Astrocyte of the spinal cord (primary cell): ENCODE measurements at places on chromosomes 6 and 20.

DNA sequence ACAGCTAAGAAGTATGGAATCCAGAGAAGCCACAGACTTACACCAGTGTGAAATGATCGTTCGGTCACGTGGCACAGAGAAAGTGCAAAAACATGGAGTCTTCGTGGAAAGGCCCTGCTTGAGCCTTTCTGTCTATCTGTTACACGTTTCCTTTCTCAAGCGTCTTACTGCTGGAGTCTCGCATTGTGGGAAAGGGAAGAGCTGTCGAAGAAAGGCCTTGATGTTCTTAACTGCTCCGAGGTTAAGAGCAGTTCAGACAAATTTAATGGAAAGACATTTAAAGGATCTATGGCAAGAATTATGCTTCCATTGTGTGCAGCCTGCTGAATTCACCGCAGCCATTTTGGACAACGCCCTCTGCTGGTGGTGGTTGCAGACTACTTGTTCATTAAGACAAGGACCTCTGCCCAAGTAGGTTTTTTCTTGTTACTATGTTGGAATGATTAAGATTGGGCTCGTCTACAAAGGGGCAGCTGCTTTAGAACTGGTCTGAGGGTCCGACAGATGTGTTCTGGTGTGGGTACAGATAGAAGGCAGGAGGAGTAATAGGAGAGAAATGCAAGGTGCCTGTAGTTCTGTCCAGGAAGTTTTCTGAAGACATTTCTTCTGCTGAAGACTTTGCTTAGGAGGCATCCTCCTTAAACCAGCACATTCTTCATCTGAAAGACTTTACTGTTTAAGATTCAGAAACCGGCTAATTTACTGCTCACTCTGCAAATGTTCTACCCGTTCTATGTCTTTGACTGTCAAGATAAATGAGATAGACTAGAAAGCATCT, 24.7 kb upstream of the CCN6 start:
- DNase-seq: peak; percentile 70

- no peak for DNase-seq
Measured at GRCh38 chr6:87683890-87684289, 18.1 kb downstream of the AKIRIN2 start.

DNA sequence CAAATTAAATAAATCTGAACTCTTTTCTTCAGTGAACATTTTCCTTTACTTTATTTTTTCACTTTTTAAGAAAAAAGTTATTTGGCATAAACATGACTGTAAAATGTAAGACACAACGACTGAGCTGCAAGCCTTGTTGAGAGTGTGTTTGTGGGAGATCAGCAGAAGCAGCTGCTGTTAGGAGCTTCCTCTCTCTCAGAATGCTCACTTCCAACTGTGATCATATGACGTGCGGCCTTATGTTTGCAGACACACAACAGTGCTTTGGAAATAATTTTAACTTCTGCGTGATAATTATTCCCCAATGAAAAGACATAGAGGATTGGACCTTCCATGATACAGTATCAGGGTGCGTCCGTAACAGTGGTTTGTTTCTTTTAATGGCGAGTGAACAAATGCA, 104.0 kb downstream of the ARHGAP18 start:
- DNase-seq: no peak

- DNase-seq: peak; percentile 48
Measured at GRCh38 chr6:109139109-109139508, 43.8 kb downstream of the CEP57L1 start.

GRCh38 chr6:91961671-91962070, 1374.8 kb upstream of the MAP3K7 start:
- DNase-seq: no peak

DNA sequence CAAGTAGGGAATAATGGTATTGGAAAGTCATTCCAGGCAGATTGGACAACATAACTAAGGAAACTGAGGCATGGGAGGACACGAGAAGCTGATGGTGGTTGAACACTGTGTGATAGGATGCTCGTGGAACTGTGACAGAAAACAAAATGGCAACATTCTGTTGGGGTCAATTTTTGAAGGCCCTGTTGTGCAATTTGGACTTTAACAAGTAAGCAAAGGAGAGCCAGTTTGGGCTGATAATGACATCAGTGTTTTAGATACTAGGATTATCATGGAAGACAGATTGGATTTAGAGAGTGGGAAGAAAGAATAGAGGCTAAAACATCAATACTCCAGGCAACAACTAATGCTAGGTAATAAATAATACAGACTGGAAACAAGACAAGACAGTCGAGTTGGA, 53.1 kb downstream of the PRKN start:
- DNase-seq: no peak

DNA sequence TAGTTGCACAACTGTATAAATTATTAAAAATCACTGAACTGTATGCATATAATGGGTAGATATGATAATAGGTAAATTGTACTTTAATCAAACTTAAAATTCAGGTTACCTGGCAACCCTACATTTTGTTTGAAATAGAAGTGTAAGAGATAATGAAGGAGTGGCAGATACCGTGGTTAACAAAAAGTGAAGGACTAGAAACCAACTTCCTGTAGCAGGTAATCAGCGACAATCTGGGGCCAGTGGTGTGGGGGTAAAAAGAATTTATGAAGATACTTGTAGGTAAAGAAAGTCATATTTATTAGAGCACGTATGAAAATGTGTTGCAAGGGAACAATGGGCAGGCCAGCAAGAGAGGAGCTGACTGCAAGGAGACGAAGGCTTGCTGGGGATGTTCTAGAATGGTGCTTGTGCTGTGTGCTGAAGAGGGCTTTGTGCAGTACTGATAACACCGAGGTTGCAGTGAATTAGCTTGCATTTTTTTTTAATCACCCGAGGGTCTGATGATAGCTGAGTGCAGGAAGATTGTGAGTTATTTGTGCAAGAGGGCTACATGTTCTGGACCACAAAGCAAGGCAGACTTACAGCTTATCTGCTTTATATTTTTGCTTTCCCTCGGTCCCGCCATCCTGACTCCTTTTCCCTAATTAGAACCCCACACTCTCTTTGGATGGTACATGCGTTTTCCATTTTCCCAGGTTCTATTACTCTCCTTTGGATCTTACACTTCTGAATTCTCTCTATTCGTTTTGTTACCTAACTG, 4.6 kb upstream of the ENPP1 start:
- DNase-seq: no peak

- no peak for DNase-seq
Measured at GRCh38 chr6:119348096-119348747, 1.3 kb downstream of the MAN1A1 start.

- DNase-seq: no peak
Measured at GRCh38 chr6:33143113-33143770, 49.0 kb downstream of the COL11A2 start.

DNA sequence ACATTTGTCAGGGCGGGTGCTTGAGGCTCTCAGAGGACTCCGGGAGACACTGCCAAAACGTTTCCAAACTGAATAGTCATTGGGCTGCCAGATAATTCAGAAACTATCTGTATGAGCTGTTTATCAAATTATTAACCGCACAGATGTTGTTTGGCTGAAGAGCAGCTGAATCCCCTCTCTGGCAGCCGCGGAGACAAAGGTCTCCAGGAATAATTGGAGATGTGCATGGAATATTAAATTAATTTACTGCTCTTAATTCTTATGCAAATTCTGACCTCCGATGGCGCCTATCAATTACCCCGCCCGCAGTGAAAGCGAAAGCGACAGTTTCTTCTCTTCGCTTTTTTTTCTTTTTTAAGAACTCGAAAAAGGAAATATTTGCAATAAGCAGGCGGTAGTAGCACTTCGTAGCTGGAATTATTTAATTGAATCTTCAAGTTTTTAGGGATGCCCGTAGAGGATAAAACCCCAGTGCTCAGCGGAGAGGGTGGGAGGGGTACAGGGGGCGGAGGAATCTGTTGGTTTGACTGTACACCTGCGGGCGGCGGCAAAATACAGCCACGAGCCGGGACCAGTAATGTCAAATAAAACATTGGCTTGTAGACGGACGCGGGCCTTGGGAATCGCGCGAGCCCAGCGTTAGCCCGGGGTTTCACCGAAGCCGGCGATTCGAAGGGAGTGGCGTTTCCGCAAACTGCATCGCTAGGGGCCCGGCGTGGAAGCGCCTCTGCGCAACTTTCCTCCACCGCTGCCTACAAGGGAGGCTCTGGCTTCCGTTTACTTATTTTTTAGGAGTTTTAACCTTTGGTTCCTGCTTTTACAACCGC, 6.2 kb downstream of the LINC00237 start:
- no peak for DNase-seq

DNA sequence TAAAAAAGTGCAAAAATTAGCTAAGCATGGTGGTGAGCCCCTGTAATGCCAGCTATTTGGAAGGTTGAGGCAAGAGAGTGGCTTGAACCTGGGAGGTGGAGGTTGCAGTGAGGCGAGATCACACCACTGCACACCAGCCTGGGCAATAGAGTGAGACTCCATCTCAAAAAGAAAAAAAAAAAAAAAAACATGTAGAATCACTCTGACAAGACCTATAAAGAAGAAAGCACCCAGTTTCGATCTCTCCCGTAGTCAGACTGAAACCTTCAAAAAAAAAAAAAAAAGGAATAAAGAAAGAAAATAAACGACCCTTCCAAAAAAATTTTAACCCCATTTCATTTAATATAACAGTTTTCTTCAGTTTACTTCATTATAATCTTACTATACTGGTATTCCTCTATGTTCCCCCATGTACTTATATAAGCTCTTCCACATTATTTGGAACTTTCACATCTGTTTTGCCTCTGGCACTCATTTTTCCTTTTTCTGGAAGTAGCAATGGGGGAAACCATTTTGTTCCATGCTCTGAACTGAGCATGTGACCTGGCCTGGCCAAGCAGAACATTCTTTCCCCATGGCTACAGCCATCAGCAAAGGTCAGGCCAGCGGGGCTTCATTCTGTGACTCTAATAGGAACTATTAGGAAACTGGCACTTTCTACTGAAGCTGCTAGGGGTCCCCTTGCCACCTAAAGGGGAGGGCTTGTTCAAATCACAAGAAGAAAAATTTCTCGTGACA, 9.6 kb downstream of the SLC18B1 start:
- no peak for DNase-seq

DNA sequence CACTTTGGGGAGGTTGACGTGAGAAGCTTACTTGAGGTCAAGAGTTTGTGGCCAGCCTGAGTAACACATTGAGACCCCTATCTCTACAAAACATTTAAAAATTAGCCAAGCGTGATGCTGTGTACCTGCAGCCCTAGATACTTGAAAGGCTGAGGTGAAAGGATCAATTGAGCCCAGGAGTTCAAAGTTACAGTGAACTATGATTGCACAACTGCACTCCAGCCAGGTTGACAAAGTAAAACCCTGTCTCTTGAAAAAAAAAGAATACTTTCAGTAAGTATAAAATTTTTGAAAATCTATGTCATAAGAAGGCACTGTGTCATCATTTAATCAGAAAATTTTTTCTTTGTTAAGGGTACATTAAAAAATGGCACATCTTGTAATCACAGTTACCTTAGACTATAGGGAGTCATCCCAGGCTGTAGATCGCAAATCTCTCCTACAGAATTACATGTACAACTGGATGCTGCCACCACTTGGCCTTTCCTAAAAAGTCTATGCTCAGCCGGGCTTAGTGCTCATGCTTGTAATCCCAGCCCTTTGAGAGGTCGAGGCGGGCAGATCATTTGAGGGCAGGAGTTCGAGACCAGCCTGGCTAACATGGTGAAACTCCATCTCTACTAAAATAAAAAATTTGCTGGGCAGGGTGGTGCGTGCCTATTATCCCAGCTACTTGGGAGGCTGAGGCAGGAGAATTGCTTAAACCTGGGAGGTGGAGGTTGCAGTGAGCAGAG, 17.0 kb upstream of the MRS2 start:
- DNase-seq: no peak

GRCh38 chr20:18754030-18754652, 59.4 kb upstream of the SCP2D1 start:
- DNase-seq: peak; percentile 29

GRCh38 chr6:167976708-167977107, 20.8 kb upstream of the KIF25 start:
- DNase-seq: no peak

DNA sequence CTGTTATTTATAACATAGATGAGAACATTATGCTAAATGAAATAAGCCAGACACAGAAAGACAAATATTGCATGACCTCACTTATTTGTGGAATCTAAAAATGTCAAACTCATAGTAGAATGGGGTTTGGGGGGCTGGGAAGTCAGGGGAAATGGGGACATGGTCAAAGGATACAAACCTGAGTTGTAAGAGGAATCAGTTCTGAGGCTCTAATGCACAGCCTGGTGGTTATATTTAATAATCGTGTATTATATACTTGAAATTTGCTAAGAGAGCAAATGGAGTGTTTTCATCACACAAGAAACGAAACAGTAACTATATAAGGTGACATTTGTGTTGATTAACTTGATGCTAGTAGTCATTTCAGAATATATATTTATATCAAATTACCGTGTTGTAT, 40.8 kb upstream of the GFOD1 start:
- no peak for DNase-seq

GRCh38 chr6:48664826-48665225, 553.8 kb upstream of the PTCHD4 start:
- peak; percentile 77 for DNase-seq

DNA sequence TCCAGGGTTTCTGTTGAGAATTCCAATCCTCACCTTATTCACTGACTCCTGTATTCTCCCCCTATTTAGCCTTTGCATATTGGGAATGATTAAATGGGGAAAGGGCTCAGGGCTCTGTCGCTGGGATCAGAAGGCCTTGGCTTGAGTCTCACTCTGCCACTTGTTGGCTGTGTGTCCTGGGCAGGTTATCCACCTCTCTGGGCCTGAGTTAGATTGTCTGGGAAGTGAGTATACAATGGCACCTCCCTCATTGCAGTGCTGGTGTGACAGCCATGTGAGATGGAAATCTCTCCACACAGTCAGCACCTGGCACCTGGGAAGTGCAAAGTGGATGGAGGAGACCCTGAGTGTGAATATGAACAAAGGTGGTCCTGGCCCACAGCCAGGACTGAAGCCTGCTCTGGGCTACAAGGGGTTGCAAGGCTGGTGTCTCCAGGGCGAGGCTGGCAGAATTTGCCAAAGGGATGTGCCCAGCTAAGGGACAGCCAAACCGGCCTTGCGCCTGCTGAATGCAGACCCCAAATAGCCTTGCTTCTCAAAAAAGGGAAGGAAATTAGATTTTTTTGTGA, 200.0 kb upstream of the PMEPA1 start:
- DNase-seq: no peak

GRCh38 chr20:37376791-37377190, 30.9 kb downstream of the SRC start:
- no peak for DNase-seq

- DNase-seq: peak; percentile 68
Measured at GRCh38 chr6:163180874-163181541, 233.5 kb upstream of the QKI start.

DNA sequence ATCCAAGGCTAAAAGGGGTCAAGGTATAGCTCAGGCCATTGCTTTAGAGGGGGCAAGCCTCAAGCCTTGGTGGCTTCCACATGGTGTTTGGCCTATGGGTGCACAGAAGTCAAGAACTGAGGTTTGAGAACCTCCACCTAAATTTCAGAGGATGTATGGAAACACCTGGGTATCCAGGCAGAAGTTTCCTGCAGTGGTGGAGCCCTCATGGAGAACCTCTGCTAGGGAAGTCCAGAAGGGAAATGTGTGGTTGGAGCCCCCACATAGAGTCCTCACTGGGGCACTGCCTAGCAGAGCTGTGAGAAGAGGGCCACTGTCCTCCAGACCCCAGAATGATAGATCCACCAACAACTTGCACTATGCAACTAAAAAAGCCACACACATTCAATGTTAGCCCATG, 678.7 kb upstream of the ADGRB3 start:
- no peak for DNase-seq

- DNase-seq: peak; percentile 79
Measured at GRCh38 chr6:34235307-34236130, 1.2 kb upstream of the HMGA1 start.
